ENCODE measurements at places on chromosomes 7 and 10.

GRCh38 chr10:72337039-72337629, 17.6 kb downstream of the DNAJB12 start:
- peak; percentile 44 for DNase-seq

- DNase-seq = no peak
Observed at GRCh38 chr10:123027861-123028260, 19.1 kb downstream of the ACADSB start.

DNA sequence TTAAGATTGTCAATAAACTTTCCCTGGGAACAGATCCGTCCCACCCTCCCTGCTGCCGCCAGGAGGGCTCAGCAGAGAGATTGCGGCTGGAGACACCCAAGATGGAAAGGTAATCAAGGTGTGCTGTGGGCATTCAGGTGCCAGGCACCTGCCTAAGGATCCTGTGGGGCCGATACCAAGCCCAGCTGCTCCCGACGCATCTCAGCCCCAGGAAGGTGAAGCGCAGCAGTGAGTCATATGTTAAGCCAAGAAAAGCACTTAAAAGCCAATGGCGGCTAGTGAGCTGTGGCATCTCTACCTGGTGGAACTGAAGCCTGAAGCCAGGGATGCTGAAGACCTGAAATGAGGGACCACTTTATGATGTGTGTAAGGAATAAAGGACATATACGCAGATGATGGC, 6.1 kb downstream of the WDR86 start:
- DNase-seq = no peak

GRCh38 chr10:8321990-8322389, 267.5 kb downstream of the GATA3 start:
- peak; percentile 50 for DNase-seq

DNA sequence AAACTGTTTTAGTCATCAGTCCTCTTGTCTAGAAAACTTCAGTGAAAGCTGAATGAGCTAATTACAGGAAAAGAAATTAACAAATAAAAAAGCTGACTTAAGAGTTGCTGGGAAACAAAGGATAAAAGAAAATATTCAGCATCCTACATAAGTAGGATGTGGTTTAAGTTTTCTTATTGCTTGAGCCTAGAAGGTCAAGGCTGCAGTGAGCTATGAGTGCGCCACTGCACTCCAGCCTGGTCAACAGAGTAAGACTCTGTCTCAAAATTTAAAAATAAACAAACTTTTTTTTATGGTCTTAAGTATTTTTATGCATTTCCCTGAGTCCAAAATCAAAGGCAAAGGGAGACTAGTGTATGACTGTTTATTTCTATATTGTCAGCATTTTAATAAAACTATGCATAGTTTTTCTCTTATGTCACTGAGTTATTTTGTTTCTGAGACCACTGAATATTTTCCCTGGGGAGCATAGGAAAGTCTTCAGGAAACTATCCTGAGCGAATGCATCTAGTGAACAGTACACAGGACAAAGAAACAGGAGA, 40.0 kb upstream of the LRRN3 start:
- no peak for DNase-seq

GRCh38 chr10:123879606-123880257, 11.9 kb downstream of the CPXM2 start:
- DNase-seq = no peak

- DNase-seq = no peak
Observed at GRCh38 chr7:157875230-157876179, 538.7 kb downstream of the DNAJB6 start.

GRCh38 chr10:126854726-126855495, 50.3 kb upstream of the DOCK1 start:
- no peak for DNase-seq

GRCh38 chr7:129857313-129857712, 95.4 kb downstream of the UBE2H start:
- no peak for DNase-seq

DNA sequence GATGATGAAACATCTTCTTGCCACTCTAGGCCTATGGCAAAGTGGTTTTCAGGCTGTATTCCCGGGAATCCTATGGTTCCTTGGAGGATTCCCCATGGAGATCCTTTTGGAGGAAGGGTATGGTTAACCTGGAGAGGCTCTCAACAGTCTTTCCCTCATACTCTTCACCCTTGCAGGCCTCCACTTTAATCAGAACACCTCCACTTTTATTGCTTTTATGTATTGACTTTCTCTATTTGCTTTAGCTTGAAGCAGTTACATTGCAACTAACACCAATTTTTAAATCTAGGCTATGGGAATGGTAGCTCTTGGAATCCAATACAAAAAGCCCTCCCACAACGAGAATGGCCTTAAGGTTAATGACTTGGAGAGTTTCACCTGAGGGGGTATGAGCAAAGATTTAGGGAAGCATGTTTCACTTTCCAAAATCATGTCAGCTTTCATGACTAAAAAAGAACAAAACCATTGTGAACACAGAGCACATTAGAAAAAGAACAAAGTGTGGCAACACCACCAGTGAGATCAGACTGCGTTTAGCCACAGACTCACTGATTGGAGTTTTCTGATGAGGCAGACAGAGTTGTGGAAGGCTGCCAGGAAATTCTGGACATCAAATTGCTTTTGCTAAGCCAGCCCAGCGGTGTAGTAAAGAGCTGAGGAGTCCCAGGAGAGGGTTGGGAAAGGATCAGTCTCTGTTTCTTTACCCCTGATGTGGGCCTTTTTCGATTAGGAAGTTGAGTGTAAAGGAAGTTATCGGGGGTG, 130.4 kb upstream of the BMPER start:
- peak; percentile 35 for DNase-seq

DNA sequence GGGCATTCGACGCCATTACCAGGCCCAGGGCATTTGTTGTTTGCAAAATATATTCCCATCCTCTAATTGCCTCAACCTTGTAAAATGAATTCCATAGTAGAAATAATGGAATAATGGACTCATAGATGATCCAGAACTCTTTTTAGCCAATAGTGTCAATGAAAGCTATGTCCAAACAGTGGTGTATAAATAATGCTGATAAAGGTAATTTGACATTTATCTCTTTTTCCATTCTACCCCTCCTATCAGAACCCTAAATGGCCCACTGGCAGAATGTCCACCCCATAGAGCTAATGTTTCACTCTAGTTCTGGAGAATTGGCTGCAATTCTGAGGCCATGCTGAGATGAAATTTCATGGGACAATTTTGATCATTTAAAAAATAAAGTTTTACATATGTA, 76.4 kb upstream of the DLX6 start:
- DNase-seq = no peak

DNA sequence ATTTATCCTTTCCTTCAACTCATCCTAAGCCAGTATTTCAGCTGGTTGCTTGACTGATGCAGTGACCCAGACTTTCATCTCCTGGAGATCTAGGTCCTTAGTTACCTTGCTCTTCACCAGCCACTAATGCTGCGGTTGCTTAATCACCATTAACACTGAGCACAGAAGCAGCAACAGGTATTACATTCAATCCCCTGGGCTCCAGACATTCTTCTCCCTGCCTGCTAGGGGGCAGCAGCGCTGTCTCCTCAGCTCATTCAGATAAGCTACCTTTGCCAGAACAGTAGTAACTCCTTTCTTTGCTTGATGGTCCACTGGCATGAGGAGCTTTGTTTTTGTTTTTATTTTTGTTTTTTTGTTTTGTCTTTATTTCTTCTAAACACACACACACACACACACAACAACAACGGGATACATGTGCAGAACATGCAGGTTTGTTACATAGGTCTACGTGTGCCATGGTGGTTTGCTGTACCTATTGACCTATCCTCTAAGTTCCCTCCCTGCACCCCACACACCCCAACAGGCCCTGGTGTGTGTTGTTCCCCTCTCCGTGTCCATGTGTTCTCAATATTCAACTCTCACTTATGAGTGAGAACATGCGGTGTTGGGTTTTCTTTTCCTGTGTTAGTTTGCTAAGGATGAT, 1043.2 kb upstream of the C7orf33 start:
- peak; percentile 15 for DNase-seq

- no peak for DNase-seq
Observed at GRCh38 chr7:33677556-33677955, 227.8 kb upstream of the BMPER start.

DNA sequence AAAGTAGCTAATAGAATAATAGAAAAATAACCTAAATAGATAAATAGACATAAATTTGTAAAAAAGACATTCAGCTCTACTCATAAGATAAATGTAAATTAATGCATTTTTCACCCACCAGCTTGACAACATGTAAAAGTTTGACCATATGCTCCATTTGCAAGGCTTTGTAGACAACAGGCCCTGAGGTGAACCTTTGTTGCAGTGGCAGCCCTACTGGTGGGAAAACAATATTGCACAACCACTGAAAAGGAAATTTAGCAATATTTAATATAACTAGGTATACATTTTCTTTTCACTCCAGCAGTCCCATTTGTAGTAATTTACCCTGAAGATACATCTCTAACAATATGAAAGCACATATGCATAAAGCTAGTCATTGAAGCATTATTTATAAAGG, 39.0 kb upstream of the ADRA2A start:
- no peak for DNase-seq

DNA sequence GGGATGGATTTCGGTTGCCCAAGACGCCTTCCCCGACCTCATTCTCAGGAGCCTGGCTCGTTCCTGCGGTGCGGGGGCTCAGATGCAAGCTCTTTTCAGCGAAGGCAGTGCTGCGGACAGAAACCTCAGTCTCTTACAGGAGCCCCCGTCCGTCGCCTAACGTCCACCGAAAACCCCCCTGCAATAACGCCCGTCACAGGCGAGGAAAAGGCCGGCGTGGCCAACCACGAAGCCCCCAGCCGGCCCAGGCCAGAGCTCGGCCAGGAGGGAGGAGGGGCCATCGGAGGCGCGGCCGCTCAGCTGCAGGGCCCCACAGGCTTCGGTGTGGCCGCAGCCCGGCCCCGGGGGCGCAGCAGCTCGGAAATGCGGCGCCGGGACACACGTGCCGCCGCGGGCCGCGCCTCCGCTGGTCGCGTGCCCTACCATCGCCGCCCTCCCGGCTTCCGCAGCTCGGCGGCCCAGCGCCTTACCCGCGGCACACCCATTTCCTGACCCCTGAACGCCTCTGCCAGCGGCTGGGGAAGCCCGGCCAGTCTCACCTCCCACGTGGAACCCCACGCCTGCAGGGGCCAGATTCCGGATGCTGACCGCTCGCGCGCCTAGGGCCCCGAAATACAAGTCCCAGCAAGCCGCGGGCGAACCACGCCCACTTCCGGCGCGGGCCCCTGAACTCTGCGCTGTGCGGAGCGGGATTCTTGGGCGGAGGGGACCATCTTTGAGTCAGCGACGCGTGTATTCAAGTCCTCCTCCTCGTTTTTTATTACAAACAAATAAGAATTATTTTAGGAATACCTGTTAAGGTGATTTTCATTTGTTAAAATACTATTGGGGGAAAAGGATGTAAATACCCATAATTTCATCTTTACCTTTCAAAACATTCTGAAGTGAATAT, at the start of gene ZNF239:
TSS of gene ZNF239 (minus strand) at position 616 of the 892 bp plus-strand sequence. CDS start 16,537 bp downstream, outside the sequence.
- DNase-seq = peak; percentile 47

DNA sequence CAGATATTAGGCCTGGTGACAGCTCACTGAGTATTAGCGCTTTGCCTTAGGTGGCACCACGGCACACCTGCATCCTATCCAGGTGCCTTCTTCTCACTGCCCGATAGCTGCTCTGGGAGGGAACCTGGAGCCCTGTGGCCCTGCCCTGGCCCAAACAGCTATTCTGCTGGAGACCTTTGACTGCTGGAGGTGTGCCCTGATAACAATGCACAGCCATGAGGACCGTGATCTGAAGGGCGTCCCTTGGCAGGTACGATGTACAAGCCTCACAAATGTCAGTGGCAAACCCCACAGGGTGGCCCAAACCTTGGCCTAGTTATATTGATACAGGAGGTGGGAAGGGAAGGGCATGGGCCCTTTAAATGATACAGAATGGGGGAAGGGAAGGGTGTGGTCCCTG, 259.5 kb downstream of the GRID1 start:
- no peak for DNase-seq

- no peak for DNase-seq
Observed at GRCh38 chr7:38321515-38321944, 48.1 kb upstream of the TARP start.

GRCh38 chr10:90930070-90930837, 9.4 kb upstream of the ANKRD1 start:
- DNase-seq = no peak
